ENCODE measurements at places on chromosomes 4 and X.

DNA sequence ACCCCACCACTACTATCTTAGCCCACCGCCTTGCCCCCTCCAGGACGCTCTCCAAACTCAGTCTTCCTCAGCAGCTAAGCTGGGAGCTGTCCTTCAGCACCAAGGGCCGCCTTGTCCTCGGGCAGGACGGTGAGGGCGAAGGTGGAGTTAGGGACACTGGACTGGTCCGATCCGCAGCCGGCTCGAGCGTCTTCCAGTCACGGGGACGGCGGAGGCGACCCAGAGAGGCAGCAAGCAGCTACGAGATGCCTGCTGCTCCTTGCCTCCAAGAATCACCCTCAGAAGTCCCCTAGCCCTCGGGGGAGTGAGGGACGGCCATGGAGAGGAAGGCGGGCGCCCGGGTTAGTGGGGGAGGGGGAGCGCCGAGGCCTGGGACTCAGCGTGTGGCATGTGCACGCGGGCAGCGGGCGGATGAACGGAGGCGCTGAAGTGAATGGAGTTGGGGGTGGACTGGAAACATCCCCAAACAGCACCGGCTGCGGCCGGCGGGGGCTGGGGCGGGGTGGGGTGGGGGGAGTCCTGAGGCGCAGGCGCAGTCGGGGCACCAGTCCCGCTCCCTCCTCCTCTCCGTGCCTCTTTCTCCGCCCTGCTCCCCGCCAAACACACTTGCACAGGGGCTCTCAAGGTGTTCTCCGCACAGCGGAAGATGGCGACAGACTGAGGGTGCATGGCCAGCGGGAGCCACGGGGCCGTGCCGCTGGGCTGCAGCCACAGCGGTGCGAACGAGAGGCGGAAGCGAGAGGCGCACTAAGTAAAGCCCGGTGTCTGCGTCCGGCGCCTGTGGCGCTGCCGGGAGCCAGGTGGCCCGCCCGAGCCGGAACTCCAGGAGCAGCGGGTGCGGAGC lies at the start of gene NALF2:
Gene NALF2 (plus strand): TSS at position 545 of the 844 bp plus-strand sequence. CDS start 957 bp downstream, outside the sequence.
- DNase-seq = no peak

- no peak for DNase-seq
Observed at GRCh38 chr4:8402181-8402597, 38.3 kb downstream of the ACOX3 start.

GRCh38 chrX:20254712-20255299 lies 11.9 kb downstream of the RPS6KA3 start:
- DNase-seq = no peak

DNA sequence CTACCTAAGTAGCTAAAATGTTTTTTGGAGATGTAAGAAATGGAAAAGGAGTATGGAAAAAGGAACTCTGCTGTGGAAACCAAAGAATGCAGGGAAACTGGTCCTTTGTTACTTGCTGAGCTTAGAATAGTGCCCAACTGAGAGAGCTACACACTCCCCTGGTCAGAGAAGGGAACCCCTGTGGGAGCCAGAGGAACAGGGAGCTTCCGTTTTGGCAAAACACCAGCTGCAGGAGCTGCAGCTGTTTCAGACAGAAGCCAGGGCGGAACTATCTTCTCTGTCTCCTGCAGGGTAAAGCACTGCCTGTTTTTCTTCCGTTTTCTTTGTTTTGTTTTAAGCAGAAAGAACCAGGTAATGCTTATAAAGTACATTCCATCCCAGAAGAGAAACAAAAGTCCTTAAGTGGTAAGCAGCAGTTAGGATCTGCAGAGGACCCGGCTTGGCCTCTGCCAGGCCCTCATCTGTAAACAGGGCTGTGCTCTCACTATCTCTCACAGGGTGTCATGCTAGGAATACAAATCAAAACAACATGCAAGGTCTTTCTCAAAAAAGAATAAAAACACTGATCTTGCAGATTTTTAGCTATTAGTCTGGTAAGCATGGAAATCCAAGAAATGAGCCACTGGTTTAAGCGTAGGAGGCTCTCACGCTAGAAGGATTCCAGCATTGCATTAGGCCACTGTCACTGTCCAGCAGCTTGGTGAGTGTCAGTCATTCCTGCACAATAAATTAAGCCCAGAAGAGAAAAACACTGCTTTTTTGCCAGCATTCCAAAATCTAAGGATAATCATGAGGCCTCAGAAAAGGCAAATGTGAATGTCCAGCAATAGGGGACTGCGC lies 76.1 kb downstream of the CHST7 start:
- no peak for DNase-seq

- no peak for DNase-seq
Observed at GRCh38 chrX:111010111-111010510, 85.9 kb upstream of the PAK3 start.

DNA sequence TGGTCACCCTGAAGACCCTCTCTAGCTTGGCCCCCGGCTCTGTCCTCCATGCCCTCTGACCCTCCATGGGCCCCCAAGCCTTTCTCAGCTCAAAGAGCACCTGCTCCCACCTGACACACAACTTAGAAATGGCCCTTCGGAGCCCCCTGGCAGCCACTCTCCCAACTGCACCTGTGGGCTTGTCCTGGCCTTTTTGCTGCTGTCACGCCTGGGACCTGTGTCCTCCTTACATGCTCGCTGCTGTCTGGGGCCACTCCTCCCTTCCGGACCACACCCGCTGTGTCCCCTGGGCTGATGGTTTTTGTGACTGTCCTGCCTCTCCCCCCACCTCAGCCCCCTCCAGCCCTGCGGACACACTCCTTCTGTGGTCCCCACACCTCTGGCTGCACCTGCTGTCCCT lies 106.2 kb upstream of the AFAP1 start:
- DNase-seq = no peak

GRCh38 chr4:65367306-65367705 lies 303.0 kb downstream of the EPHA5 start:
- no peak for DNase-seq

DNA sequence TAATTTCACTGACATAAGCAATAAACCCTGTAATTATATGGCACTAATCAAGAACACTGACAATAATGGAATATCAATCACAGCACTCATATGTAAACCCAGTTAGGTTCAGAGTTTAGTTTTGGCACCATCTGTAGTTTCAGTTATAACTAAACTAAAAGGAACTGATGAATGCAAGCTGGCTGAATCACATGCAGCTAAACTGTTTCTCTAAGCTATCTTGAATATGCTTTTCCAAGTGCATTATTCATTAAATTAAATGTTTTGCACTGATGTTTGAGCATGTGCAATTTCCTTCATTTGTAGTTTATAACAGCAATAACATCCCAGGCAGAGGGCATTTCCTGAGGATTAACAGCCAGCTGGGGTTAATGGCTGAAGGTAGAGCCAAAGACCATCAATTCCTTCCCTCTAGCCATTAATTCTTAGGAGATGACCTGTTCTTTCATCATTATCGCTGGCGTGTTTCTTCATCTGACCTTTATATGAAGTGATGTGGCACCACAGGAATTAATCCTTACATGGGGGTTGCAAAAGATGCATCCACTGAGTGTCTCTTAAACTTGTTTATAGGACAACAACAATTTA lies 562.8 kb upstream of the IGFBP7 start:
- no peak for DNase-seq

- DNase-seq = no peak
Observed at GRCh38 chrX:70970482-70970995, 39.6 kb upstream of the SLC7A3 start.

DNA sequence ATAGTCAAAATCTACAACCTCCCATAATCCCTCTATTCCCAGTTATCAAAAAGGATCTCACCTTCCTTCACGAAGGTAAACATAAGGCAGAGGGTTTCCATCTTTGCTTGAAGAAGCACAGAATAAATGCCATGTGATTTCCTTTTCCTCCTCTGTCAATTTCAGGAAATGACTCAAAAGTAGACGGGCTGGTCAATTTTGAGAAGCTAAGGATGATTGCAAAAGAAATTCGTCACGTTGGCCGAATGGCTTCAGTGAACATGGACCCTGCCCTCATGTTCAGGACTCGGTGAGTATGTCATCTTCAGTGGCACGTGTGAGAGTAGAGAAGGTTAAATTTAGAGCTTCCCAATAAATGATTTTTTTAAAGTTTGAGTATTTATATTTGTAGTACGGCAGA lies 240.2 kb downstream of the RAPGEF2 start:
- DNase-seq = no peak

DNA sequence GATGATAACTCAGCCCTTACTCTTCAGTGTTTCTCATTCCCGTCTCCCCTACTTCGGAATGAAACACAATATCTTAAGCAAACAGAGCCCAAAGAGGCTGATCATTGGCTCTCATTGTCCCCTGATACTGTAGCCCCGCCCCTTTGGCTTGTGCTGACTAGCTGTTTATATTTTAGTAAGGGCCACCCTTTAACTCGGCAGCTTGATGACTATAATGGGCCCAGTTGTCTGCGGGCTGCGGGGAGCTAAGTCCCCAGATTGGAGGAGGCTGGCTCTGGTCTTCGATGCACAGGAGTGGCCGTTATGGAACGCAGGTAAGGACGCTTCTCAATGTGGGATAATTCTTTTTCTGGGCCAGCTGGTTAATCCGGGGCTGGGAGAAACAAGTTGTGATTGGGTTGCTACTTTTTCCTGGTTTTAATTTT lies at the start of gene TRIM2:
Gene TRIM2 (plus strand): TSS at position 197 of the 425 bp plus-strand sequence. CDS start 88 bp downstream, at position 285.
- DNase-seq = no peak

- no peak for DNase-seq
Observed at GRCh38 chrX:2828344-2828958, at the start of gene GYG2. Gene GYG2, plus strand, starts transcription at chrX:2828930. Its CDS starts 1,259 bp downstream, at chrX:2830189.

GRCh38 chr4:173152104-173152503 lies 16.5 kb upstream of the GALNT7 start:
- DNase-seq = no peak

GRCh38 chrX:9530848-9531274 lies 66.0 kb downstream of the TBL1X start:
- DNase-seq = peak; percentile 60

DNA sequence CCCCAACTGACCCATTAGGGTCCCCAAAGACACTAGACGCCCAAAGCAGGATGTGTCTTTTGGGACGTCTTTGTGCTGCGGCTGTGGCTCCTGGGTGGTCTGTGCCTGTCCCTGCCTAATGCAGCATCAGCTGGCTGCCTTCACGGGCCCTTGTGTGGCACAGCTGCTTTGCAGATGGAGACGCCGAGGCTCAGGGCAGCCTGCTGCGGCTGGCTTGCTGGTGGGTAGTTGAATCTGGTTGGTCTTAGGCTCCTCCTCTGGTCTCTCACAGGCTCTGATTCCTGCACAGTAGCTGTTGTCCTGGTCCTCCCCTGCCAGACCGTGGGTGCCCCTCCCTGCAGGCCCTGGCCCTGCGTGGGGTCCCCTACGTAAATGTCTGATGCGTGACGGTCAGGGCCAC lies 8.1 kb downstream of the CPZ start:
- DNase-seq = no peak

DNA sequence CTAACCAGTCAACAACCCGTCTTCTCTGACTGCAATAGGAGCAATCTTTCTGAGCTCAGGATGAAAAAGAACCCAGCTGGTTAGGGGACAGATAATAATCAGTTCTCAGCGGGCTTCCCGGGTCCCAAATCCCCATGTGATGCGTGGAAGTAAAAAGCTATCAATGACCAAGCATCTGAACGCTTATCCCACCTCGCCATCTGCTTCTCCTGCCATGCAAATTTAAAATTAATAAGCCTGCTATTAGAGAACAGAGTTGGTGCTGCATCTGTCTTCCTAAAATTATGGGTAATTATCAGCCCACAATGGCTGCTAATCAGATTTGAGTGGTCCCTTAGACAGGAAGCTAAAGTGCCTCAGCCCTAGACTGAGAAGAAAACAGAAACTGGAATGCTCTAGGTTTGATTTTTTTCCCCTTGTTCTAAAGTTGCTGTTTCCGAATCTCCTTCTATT lies 37.5 kb downstream of the AFAP1 start:
- no peak for DNase-seq

GRCh38 chr4:130336585-130337217 lies 1240.7 kb downstream of the C4orf33 start:
- no peak for DNase-seq

DNA sequence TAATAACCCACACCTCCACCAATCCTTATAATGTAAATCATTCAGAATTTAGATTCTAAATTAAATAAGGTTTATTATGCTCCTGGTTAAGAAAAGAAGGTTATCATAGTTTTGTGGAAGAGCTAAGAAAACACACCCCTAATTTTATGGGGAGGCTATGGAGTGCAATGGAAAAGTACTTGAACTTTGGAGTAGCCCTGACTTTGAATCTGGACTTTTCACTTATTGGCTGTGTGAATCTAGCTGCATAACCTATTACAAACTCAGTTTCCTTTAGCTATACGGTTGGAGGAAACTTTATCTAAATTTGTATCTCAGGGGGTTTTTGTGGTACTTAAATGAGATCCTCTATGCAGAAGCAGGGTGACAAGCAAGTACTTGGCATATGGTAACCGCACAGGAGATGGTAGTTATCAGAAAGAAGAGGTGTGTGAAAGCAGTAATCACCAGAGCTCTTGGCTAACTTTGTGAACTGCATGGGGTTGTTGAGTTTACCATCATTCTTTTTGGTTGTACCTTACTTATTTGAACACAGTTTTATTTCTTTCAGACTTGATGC lies 143.1 kb downstream of the SHROOM3 start:
- DNase-seq = no peak

GRCh38 chr4:71608678-71609071 lies 175.2 kb downstream of the GC start:
- DNase-seq = no peak

DNA sequence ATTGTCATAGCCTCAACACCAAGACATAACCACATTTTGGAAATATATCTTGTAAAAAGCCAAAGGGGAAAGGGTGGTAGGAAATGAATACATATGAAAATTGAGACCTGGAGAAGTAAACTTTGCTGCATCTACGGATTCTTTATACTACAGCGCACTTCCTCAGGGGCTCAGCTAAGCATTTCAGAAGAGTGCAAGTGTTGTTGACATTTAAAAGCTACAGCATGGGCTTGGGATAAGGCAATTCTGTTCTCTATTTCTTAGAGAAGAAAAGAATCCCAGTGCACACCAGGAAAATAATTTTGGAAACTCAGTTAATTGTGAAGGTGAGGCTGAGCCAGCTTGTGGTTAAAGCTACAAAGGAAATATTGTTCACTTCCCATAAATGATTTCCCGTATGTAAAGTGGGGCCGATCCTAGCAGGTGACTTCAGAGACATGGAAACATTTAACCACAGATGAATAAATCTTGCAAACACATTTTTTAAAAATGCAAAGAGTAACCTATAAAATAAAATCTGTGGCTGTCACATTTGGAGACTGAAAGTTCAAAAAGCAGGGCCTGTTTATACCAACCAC lies 12.6 kb upstream of the GBA3 start:
- DNase-seq = no peak

DNA sequence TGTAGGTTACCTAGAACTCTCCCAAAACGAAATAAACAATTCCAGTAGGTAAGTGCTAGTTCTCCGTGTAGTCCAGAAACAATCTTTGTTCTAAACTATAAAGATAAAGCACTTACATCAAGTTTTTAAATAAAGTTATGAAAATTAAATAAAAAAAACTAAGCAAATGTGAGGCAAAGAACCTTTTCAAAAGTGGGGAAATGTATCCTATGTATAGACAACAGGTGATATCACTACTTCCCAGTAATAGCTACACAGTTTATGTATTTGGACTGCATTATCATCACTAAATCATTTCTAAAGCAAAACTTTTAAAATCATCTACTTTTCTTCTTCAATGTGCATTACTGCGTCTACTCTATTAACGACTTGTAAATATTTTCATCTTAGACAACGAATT lies 2.0 kb downstream of the YTHDC1 start:
- DNase-seq = no peak

- no peak for DNase-seq
Observed at GRCh38 chr4:185237175-185237574, 27.8 kb downstream of the SNX25 start.

- DNase-seq = no peak
Observed at GRCh38 chr4:94701631-94702300, 56.0 kb upstream of the BMPR1B start.
